ENCODE measurements at places on chromosomes 12 and 14.

GRCh38 chr12:91877456-91878235, 268.0 kb downstream of the BTG1 start:
- DNase-seq: no peak

DNA sequence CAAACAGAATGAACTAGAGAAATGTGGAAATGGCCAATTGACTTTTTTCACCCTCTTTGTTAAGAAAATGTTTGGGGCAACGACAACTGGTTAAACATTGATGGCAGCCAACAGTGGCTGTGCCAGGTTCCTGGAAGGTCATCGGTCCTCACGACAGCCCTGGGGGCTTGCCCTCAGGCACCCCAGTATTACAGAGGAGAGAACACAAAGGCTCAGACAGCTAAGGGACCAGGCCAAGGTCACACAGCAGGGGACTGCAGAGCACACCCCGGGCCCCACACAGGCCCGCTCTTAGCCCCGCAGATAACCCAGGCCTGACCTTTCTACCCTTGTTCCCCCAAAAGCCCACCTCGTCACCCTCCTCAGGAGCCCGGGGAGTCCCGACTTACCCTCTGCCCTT, 1.3 kb downstream of the TRPV4 start:
- no peak for DNase-seq

DNA sequence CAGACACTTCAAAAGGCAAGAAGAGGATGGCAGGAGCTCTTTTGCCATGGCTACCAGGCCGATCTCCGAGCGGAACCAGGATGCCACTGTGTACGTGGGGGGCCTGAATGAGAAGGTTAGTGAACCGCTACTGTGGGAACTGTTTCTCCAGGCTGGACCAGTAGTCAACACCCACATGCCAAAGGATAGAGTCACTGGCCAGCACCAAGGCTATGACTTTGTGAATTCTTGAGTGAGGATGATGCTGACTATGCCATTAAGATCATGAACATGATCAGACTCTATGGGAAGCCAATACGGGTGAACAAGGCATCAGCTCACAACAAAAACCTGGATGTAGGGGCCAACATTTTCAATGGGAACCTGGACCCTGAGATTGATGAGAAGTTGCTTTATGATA, 9.8 kb downstream of the GARIN2 start:
- DNase-seq: no peak

GRCh38 chr12:128830505-128830893, 6.7 kb upstream of the SLC15A4 start:
- no peak for DNase-seq

GRCh38 chr12:50589650-50590435, 85.1 kb downstream of the DIP2B start:
- no peak for DNase-seq

DNA sequence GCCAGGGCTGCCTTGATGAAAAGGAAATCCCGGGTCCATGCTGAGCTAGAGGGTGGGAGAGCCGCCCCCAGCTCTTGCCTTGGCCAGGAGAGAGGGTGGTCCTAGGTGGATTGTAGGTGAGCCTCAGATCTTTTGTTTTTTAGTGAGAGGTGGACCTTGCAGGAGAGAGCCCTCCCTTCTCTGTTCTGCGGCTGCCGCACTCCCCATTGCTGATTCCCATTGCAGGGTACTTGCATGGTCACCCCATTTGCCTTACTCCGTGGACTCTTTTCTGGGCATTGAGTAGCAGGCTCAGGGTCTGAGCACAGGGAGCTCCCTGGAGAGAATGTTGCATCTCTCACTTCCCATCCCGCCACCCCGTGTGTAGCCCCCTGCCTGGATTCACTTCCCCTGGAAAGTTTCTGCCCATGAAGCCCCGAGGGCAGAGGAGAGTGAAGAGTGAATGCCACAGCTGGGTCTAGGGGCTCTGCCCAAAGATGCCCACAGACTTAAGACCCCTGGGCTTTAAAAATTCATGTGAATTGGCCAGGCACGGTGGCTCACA, 10.2 kb downstream of the VASH1 start:
- no peak for DNase-seq

DNA sequence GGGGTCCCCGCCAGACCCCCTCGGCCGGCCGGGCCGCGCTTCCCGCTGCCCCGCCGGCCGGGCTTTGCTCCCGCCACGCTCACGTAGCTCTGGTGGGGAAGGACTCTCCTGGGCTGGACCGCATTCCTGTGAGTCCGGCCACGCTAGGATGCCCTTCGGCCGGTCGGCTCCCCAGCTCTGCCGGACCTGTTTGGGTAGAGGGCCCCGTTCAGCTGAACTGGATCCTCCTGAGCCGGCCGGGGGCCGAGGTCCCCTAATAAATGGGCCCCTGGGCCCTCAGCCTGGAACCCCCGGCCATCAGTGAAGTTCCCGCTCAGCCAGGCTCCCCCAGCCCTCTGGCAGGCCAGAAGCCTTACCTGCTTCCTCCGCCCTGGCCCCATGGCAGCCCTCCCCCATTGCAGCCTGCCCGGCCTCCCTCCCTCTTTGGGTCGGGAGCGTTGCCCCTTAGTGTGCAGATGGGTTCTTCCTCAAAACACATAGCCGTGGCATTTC, 593 bp downstream of the UNC119B start:
- no peak for DNase-seq

DNA sequence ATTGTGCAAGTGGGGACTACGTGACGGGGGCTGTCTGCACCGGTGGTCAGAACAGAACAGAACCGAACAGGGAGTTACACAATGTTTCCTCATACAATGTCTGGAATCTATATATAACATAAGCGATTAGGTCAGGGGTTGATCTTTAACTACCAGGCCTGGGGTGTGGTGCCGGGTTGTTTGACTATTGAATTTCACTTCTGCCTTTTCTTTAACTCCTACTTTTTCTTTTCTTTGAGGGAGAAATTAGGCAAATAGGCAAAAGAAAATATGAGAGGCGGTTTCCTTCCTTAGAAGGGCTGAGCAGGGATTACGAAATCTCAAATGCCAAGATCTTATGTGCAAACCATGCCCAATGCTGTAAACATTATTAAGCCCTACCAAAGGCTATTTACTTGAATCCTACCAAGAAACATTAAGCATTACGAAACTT, 140.3 kb downstream of the SLC38A6 start:
- no peak for DNase-seq

GRCh38 chr14:35073486-35073885, 27.4 kb downstream of the FAM177A1 start:
- no peak for DNase-seq

DNA sequence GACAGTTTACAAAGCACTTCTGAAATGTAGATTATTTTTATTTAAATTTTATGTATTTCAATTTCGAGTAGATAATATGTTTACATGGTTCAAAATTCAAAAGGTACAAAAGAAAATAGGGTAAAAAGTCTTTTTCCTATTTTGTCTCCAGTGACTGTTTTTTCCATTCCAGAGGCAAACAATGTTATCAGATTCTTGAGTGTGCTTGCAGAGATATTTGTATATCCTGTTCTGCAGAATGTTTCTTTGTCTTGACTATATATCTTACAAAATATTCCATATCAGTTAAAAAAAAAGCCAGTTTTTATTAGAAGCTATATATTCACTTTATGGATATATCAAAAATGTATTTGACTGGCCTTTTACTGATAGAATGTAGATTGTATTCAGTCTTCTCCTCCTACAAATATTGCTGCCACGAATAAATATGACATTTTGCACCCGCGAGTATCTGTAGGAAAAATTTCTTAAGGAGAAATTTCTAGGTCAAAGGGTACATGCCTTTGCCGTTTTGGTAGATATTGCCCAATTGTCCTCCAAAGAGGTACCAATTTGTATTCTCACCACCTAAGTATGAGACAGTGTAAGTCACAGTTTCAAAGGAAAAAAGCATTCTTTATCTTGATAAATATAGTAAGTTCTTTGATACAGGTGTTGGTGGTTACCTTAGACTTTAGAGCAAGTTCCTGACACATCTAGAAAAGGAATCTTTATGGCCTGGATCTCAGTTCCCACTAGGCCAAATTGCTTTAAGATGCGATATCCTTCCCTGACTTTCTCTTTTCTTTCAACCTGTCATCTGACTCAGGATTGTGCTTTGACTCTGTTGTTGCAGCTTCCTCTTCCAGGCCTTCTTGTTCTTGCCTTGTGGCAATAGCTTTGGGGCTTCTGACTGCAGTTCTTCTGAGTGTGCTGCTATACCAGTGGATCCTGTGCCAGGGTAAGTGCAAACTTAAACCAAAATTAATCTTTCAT, 2.3 kb downstream of the KLRG1 start:
- DNase-seq: no peak

DNA sequence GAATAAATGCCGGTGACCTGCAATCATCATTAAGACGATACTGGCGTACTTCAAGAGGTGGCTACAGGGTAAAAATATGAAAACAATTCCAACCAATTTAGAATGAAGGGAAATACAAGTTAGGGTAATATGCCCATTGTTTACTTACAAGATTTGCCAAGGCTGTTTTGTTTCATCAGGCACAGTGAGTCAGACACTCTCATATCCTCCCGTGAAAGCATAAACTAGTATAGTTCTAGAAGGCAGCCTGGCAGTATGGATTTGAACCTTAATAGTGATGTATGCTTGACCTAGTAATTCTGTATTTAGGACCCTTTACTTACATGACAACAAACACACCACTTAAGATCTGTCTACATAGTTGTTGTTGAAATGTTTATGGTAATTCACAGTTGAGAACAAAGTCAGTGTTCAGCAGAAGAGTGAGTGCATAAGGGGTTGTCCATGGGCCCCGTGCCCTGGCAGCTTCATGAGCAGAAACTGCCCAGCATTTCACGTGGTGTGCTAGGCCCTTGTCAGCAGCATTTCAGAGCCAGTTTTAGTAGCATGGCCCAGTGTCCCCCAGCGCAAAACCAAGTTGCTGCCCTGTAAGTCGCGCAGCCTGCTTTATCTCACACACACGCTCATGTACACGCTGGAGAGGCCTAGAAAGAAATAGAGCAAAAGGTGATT, 80.8 kb downstream of the EP400 start:
- no peak for DNase-seq

DNA sequence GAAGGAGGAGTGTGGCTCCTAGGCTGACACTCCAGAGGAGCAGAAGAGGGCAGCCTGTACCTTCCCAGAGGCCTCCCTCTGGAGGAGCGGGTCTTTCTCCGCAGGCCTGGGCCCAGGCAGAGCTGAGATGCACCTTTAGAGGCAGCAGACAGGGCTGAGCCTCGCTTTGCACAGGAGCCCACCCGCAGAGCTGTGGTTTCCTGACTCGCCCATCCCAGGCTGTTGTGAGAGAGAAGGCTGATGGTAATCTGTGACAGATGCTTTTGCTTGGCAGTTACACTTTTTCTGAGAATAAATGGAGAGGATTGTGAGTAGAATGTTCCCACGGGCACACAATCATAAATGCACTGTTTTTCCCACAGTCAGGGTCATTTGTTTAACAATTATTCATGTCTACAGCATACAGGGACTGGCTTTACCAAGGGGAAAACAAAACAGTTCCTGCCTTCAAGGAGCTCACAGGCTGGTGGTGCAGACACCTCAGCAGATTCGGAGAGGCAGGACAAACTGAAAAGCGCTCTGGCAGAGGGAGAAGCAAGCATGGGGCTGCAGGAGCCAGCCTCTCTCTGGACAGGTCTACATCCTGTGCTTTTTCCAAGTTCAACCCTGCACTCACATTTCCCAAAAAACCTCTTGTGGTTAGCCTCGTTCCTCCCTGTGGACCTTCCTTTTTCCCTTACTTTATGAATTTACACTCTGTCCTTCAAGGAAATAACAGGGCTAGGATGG, 13.9 kb downstream of the EVL start:
- peak; percentile 68 for DNase-seq

- DNase-seq: no peak
Observed at GRCh38 chr12:121738340-121738858, 25.8 kb downstream of the TMEM120B start.

All from stimulated activated CD8-positive, alpha-beta memory T cell treated with anti-CD3 and anti-CD28 coated beads, Interleukin-7, amount 100 ng/mL, for 1 hour (primary cell).